T-helper 22 cell (primary cell): ENCODE measurements at places on chromosomes 3 and 15.

- no peak for DNase-seq
Measured at GRCh38 chr3:171248426-171249111, 211.6 kb downstream of the TNIK start.

DNA sequence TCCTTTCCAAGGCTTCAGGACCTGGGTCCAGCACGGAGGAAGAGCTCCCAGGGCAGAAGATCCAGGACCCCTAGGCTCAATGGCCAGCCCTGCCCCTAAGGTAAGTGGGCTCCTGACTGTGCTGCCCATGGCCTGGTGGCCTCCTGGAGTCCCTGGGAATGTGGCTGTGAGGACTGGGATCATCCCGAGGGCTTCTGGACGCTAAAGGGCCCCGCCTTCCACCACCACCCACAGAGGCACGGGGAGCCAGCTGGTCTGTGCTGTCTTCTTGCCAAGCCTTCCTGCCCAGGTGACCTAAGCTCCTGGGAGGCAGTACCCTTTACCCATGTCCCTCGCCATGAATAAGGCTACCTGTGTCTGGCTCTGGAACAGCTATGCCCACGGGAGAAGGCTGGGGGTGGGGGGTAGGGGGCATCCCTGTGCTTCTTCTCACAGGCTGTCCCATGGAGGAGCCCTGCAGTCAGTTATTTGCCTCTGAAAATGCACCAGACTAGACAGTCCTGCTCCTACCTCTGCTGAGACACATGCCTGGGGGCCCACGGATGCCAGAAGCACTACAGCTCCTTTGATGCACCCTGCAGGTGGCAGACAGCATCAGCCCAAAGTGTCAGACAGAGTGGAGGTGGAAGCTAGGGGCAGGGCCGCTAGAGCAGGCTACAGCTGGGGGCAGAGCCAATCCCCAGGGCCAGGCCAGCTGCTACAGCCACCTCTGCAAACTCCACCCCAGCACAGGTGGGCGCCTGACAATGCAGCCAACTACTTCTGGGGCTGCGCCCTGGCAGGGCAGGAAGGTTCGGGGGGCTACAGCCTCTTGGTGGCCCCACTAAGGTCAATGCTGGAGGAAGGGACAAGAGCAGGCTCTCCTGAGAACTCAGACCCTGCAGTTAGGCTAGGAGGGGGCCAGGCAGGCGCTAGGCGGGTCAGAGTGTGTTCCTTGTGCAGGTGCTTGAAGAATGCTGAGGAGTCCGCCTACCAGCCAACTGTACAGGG, 90.9 kb downstream of the SEC22A start:
- DNase-seq, result no peak

GRCh38 chr15:41597787-41598186, 38.8 kb downstream of the TYRO3 start:
- no peak for DNase-seq

DNA sequence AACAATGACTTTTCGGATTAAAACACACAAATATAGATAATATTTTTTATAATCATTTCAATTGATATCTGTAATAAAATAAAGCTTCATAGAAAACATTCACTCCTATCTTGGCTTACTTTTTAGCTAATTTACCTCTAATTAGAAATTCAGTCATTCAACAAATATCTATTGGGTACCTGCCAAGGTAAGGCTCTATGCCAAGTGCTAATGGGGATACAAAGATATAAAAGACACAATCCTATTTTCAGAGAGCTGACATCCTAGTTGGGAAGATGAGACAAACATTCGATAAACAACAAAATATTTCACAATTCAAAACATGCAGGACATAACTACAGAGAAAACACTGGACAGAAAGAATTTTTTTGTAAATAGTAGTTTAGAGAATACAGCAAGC, 63.3 kb downstream of the ULK4 start:
- DNase-seq, result no peak

DNA sequence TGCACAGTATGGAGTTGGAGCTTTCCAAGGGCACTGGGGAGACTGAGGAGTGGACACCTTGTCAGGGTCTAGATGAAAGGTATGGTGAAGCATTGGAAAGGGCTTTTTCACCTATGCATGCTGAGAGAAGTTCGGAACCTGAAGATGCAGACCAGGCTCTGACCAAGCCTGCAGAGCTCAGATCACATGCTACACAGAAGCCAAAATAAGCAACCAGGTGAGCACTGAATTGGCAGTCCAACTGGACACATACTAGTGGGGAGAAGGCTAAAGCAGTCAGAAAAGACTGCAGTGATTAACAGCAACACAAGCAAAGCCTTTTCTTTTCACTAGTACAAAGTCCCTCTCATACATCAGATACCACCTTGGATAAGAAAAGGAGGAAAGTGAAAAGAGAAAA, 238.3 kb upstream of the PLSCR5 start:
- no peak for DNase-seq

DNA sequence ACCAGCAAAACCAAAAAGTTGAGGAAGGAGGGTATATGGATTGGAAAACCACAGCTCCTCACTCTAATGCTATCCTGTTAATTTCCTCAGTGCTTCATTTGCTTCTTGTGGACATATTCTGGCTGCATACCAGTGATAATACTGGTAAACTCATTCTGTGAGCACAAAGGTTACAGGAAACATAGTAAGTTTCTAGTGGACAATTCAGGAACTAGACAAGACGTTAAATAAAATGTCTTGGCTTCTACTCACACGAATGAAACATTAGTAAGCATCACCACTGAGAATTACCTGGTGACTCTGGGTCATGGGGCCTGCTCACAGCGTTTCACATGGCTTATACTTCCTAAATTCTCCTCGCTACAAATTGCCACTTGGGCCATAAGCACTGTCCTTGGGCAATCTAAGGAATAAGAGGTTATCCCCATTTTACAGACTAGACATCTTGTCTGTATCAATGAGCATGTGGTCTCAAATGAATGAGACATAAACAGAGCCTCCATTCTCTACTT, 20.1 kb upstream of the PPIB start:
- DNase-seq, result no peak

DNA sequence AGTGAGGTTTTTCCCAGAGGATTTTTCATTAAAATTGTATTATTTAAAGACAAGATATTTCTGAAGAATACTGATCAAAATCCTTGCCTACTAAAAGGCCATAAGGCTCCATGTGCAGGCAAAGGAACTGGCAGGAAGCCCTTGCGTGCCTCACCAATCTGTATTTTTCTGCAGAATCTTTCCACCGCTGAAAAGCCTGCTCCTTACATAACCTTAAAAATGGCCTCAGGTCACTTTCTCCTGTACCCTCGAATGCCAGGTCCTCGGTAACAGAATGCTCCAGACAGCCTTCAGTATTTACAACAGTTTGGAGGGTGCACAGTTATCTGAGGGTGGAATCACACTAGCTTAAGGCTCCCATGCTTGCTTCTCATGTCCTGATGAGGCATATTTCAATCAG, 3.2 kb downstream of the MORC1 start:
- DNase-seq, result no peak

DNA sequence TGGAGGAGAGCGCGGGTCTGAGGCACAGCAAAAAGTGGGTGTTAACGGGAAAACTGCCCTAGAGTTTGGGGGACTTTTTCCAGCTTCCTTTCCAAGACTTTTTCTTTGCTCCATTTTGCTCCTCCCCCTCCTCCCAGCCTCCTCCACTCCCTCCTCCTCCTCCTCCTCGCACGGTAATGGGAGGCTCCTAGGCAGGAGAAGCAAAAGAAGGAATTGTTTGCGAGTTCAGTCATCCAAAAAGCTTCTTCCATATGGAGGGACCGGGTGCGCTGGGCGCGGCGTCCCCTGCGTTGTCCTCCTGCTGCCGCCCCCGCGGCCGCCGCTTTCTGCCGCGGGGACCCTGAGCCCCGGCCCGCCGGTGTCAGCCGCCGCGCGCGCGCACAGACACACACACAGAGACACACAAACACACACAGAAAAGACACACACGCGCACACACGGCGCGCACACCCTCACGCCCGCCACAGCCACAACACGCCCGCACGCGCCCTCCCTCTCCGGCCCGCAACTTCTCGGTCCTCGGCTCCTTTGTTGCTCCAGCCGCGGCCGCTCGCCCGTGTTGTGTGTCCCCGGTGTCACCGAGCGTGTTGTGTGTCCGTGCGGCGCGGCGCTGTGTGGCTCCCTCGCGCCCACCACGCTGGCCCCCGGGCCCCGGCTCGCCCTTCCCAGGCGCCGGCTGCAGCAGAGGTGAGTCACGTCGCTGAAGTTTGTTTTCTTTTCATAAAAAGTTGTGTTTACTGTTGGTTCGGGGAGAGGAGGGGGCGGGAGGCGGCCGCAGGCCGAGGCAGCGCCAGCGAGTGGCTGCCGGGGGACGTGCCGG, at the start of gene BOC:
Gene BOC, plus strand, starts transcription at position 228 of the 820 bp plus-strand sequence. CDS start 38,246 bp downstream, outside the sequence.
- DNase-seq, result no peak

- no peak for DNase-seq
Measured at GRCh38 chr3:156217674-156218352, 97.4 kb downstream of the KCNAB1 start.

DNA sequence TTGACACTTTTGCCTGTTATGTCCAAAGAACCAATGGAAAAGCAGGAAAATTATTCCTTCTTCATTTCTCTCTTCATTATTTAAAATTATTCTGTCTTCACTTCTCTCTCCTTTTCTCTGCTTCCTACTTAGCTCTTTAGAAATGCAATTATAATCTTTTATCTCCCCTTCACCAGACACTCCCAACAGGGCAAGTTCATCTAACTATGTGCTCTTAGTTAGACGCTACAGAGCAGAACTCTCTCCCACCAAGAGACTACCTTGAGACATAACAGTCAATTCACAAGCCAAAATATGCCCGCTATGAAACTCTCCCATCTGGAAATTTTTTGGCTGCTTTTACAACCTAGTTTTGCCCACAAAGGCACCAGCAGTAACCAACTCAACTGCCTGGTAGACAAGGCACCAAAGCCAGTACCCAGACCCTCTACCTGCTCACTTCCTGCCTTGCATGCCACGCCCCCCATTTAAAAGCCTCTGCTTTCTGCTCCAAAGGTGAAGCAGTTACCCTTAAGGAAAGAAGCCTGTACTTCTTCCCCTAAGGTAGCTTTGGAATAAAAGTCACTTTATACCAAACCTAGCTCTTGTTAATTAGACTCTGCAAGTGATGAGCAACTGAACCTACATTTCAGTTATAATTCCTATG, 28.1 kb downstream of the CCRL2 start:
- no peak for DNase-seq

GRCh38 chr15:50758712-50759205, 6.7 kb downstream of the SPPL2A start:
- DNase-seq, result no peak

DNA sequence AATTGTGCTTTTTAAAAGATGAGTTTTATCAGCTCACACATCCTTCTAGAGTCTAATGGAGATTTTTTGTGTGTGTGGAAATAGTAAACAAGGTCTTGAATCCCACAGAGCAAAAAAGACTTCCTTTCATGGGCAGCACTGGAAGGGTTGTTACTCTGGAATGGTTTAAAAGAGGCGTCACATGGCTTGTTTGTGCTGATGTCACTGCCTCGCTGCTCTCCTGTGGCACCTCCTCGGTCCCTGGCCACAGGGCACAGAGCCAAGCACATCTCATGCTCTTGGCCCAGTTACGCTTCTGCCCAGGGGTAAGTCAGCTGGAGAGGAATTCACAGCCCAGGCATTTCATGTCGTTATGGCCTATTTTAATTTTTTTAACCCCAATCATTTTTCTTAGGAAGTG, 53.2 kb downstream of the PGPEP1L start:
- DNase-seq, result no peak

DNA sequence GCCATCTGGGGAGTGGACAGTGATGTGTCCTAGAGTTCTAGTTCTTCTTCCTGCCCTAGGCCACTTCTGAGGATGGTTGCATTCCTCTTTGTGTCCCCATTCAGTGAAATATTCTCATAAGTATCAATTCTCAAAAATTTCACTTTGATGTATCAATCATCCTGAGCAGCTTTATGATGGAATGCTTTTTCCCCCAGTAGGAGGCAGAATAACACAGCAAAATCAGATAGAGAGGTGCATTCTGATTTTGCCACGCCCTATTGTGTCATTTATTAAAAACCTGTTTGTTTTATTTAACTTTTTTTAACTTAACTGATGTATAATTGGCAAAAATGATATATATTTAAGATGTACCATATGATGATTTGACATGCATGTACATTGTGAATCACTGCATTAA, 656.0 kb upstream of the GRM7 start:
- no peak for DNase-seq

DNA sequence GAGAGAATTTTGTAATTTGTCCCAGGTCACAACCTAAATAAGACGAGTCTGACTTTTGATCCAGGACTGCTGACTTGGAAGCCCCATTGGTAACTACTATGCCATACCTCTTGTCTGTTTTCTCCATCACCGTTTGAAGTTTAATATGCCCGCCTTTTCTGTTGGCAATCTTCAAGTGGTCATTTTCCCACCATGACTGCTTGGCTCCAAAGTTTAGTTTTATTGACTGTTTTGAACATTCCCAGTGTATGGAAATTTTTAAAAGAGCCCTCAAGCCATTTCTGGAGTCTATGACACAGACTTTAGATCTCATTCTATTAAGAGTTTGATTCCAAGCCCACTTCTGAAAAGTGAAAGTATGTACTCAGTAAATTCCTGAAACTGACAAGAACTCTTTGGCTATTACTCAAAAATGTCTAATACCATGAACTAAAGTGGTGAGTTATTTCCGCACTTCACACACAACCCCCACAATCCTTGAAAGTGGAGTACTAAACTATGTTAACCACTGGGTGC, 136.7 kb upstream of the ADAMTS9 start:
- DNase-seq, result no peak

- DNase-seq, result no peak
Measured at GRCh38 chr3:49805367-49805782, 2.3 kb downstream of the INKA1 start.
